ENCODE measurements at places on chromosomes 4 and X.

DNA sequence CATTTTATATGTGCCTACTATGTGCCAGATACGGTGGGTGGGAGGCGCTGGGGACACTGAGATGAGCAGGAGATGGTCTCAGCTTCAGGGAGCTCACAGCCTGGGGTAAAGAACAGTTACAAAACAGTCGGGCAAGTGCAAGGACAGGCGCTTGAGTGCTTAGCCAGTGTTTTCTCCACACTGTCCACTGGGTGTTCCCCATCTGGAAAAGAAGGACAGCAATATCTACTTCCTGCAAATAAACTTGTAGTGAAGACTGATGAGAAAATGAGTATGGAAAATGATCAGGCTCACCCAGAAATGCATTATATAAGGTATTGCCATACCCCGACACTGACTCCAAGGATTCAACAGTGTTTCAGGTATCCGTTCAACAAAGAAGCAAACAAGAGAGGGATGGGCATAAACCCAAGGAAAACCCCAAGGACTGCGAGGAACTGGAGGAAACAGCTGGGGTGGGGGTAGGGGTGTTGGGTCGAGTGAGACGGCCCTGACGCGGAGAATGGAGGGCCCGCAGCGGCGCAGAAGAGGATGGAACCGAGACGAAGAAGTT is 835 bp downstream of the TMEM185A start:
- no peak for DNase-seq
- H3K36me3 ChIP-seq = no peaks in the 10 kb centered on the region
- no peaks in the 10 kb centered on the region for H3K27me3 ChIP-seq
- H3K4me1 ChIP-seq = peaks cover 13% of the 10 kb centered on the region

DNA sequence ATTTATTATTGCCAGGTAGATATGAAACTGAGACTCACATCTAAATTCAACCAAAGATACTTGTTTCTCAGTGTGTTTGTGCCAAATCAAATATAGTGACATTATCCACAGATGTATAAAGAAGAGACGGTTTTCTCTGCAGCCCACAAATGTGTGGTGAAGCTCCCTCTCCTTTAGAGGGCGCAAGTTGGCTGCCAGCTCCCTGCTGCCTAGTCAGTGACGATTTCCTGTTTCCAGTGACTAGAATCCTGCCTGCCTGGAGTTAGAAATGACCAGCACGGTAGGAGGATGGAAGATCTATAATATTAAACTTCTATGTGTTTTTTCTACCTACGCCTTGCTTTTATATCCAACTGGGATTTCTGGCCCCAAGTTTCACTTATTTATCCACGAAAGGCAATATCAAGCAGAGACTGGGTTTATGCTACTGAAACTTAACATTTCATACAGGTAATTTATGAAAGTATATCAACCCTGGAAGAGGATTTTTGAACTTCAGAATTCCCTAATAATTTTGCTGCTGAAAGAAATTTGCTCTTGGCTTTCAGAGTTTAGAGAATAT is 1793.7 kb upstream of the TENM3 start:
- H3K27ac ChIP-seq = no peak overlapping the region
- H3K4me1 ChIP-seq = no peaks in the 10 kb centered on the region
- peak; percentile 37 for DNase-seq
- no peaks in the 10 kb centered on the region for H3K27me3 ChIP-seq
- H3K36me3 ChIP-seq = no peaks in the 10 kb centered on the region

DNA sequence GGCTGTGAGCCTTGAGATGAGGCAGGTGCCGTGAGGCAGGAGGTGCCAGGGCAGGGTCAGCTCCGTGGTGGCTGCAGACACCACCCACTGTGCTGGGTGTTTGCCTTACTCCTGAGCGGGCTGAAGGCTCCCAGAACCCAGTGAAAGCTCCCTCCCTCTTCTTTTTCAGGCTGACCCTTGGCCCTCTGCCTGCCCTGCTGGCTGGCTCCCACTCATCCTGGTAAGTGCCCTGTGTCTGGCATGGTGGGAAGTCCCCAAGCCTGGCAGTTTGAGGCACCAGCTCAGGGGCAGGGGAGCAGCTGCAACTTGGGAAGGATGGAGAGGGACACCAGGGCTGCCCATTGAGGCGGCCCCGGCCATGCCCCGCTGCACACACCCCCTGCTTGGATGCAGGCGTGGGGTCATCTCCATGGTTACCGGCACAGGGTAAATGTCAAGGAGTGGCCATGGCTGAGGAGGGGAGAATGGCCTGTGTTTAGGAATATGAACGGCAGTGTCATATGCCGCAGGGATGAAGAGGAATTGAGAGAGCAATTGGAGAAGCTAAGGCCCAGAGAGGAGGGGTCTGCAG is 16.8 kb downstream of the SH3BP2 start:
- no peaks in the 10 kb centered on the region for H3K4me1 ChIP-seq
- H3K4me3 ChIP-seq = no peak overlapping the region
- H3K27ac ChIP-seq = no peak overlapping the region
- no peaks in the 10 kb centered on the region for H3K27me3 ChIP-seq

DNA sequence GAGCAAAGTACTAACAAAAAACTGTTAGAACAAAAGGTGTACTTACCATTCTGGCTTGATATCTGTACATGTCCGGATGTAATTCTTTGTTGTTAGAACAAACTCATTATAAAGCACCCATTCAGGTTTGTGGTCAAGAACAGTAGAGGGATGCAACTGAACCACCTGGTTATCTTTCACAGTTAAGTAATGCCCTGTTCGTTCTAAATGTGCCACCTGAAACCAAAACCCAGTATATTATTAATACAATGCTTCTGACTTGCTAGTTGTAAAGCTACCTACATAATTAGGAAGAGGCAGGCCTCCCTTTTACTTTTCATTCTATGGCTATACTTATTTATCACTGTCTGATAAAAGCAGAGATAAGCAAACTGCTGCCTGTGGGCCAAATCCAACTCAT is 54.8 kb downstream of the DHX15 start:
- no peak overlapping the region for H3K27ac ChIP-seq
- DNase-seq = no peak
- H3K4me1 ChIP-seq = no peaks in the 10 kb centered on the region
- no peak overlapping the region for H3K4me3 ChIP-seq

DNA sequence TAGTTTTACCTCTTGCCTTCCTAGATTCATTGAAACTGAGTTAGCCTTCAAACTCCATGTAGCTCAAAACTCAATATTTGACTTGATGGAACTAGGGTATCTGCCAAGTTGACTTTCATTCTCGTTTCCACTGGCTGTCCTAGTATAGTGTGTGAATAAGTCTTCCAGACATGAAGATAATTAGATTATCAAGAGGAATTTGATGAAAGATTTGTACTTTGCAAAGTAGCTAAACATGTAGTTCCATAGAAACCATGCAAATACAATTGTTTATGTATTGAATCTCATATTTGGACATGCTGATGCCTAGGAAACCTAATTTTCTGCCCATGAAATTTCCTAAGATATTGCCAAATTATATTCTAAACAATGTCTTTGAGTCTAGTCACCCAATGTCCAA is 297.5 kb downstream of the ARHGAP24 start:
- H3K4me1 ChIP-seq = no peaks in the 10 kb centered on the region
- no peak overlapping the region for H3K4me3 ChIP-seq
- H3K27ac ChIP-seq = no peak overlapping the region
- no peaks in the 10 kb centered on the region for H3K27me3 ChIP-seq

GRCh38 chr4:150593996-150594395 is 12.0 kb downstream of the MAB21L2 start:
- no peak overlapping the region for H3K27ac ChIP-seq
- H3K4me1 ChIP-seq = 0 out of 2 replicates have a peak, but pooled peaks cover 5% of the 10 kb centered on the region
- H3K36me3 ChIP-seq = no peaks in the 10 kb centered on the region
- H3K27me3 ChIP-seq = no peaks in the 10 kb centered on the region
- no peak for DNase-seq

GRCh38 chr4:60296386-60296785 is 903.7 kb upstream of the ADGRL3 start:
- no peaks in the 10 kb centered on the region for H3K4me1 ChIP-seq
- no peaks in the 10 kb centered on the region for H3K36me3 ChIP-seq
- no peaks in the 10 kb centered on the region for H3K27me3 ChIP-seq
- no peak overlapping the region for H3K4me3 ChIP-seq
- no peak overlapping the region for H3K27ac ChIP-seq
- DNase-seq = no peak

GRCh38 chr4:146472404-146472803 is 49.3 kb downstream of the SLC10A7 start:
- H3K4me3 ChIP-seq = no peak overlapping the region
- no peak for DNase-seq
- no peak overlapping the region for H3K27ac ChIP-seq
- H3K36me3 ChIP-seq = no peaks in the 10 kb centered on the region
- no peaks in the 10 kb centered on the region for H3K27me3 ChIP-seq
- no peaks in the 10 kb centered on the region for H3K4me1 ChIP-seq

GRCh38 chr4:136741468-136741867 is 790.8 kb downstream of the PCDH18 start:
- DNase-seq = no peak
- no peaks in the 10 kb centered on the region for H3K27me3 ChIP-seq
- H3K27ac ChIP-seq = no peak overlapping the region
- H3K36me3 ChIP-seq = no peaks in the 10 kb centered on the region
- H3K4me3 ChIP-seq = no peak overlapping the region
- H3K4me1 ChIP-seq = no peaks in the 10 kb centered on the region

DNA sequence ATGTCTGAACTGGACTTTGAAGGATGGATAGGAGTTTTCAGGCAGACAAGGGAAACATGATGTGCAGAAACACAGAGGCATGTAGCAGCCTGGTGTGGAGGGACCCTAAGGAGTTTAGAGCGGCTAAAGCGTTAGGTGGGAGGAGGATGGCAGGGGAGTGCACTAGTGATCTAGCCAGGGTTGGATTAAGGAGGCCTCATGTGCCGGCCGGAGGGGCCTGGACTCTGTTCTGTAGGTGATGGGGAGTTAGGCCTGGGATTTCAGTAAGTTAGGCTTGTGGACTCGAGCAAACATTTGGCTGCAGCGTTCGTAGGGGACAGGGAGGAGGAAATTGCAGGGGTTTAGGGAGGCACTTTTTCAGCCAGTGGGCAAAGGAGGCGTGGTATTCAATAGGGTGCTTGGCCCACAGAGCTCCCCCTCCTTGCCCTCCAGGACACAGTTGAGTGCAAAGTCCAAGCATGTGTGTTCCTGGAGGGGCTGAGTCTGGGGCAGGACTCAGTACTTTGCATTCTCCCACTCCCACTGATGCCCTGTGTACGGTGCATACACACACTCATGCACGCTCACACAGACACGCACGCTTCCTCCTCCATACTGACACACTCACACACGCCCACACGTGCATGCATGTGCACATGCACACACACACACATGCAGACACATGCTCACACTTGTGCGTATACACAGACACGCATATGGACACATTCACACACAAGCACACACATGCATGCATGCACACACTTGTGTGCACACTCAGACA is 18.6 kb downstream of the PSAPL1 start:
- H3K27ac ChIP-seq = no peak overlapping the region
- H3K4me1 ChIP-seq = peaks cover 24% of the 10 kb centered on the region
- DNase-seq = no peak

DNA sequence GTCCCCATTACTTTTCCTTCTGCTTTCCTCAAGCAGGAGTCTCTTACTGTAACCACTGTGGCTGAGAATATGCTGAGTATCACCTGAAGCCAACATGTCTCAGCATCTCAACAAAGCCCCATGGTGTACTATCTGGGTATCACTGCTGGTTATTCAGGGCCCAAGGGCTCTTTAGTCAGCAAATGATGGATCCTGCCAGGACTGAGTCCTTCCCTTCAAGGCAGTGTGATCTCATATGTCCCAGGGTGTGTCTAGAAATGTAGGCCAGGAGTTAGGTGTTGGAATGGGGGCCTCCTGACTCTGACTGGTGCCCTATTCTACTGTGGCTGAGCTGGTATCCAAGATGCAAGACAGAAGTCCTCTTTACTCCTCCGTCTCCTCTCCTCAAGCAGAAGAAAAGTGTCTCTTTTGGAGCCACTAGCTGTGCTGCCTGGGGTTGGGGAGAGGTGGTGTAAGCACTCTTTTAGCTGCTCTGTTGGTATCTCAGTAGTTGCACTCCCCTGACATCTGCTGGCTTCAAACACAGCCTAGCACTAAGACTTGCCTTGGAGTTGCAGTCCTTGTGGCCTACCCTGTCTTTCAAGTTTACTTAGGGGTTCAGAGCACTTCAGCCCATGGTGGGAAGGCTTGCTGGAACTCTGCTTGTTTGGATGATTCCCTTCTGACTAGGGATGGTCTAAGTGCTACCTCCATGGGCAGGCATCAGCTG is 28.6 kb downstream of the OCIAD2 start:
- no peak overlapping the region for H3K4me3 ChIP-seq
- H3K4me1 ChIP-seq = no peaks in the 10 kb centered on the region
- no peaks in the 10 kb centered on the region for H3K27me3 ChIP-seq
- H3K27ac ChIP-seq = no peak overlapping the region
- H3K36me3 ChIP-seq = no peaks in the 10 kb centered on the region

GRCh38 chr4:151798678-151799416 is 38.0 kb upstream of the GATB start:
- no peak for DNase-seq
- no peak overlapping the region for H3K27ac ChIP-seq
- H3K4me1 ChIP-seq = no peaks in the 10 kb centered on the region
- H3K27me3 ChIP-seq = no peaks in the 10 kb centered on the region
- no peaks in the 10 kb centered on the region for H3K36me3 ChIP-seq

- H3K36me3 ChIP-seq = no peaks in the 10 kb centered on the region
- no peaks in the 10 kb centered on the region for H3K4me1 ChIP-seq
- DNase-seq = no peak
- no peaks in the 10 kb centered on the region for H3K27me3 ChIP-seq
Observed at GRCh38 chr4:116926631-116927295, 158.6 kb downstream of the TRAM1L1 start.

DNA sequence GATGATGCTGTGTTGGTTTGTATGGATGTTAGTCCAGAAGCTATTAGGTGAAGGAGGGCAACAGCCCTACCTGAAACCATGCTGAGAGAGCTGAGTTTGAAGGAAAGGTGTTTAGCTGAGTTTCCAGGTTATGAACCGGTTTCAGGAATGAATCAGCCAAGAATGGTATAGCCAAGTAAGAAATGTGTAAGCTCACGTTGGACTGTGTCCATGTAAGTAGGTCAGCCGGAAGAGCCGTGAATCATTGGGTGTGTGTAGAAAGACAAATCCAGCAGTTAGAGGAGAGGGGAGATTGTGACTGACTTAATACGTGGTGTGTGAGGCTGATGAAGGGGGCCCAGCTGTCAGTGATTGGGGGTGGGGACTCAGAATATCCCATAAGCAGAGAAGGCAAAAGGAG is 77.2 kb upstream of the SPIN4 start:
- no peak overlapping the region for H3K4me3 ChIP-seq
- peaks cover 22% of the 10 kb centered on the region for H3K4me1 ChIP-seq
- DNase-seq = no peak
- H3K36me3 ChIP-seq = no peaks in the 10 kb centered on the region

GRCh38 chr4:150209140-150209829 is 131.0 kb downstream of the DCLK2 start:
- DNase-seq = peak; percentile 68
- H3K4me3 ChIP-seq = no peak overlapping the region
- no peaks in the 10 kb centered on the region for H3K27me3 ChIP-seq
- no peak overlapping the region for H3K27ac ChIP-seq
- H3K4me1 ChIP-seq = no peaks in the 10 kb centered on the region
- no peaks in the 10 kb centered on the region for H3K36me3 ChIP-seq

- DNase-seq = no peak
- no peak overlapping the region for H3K27ac ChIP-seq
- H3K27me3 ChIP-seq = no peaks in the 10 kb centered on the region
Observed at GRCh38 chr4:22884157-22884556, 191.4 kb downstream of the GBA3 start.

All from Caco-2 (cell line).